ENCODE measurements at places on chromosomes 5 and 9. TPM values are rescaled to one million over a fixed set of nuclear protein-coding genes. Genes with fewer than 3 reads are reported as not detected.

SLC36A2 gene
- total RNA-seq, result not detected

HTR4 gene
- total RNA-seq, result not detected

SPINK13 gene
- not detected for total RNA-seq

CDX1 gene
- not detected for total RNA-seq

POU5F2 gene
- total RNA-seq, result 0.40 TPM

GRIN1 gene
- total RNA-seq, result 0.14 TPM

OBP2B gene
- total RNA-seq, result not detected

SHISAL2B gene
- not detected for total RNA-seq

NUTM2F gene
- not detected for total RNA-seq

POU4F3 gene
- total RNA-seq, result not detected
